ENCODE measurements at places on chromosomes 11 and 22. TPM values are rescaled to one million over a fixed set of nuclear protein-coding genes. Genes with fewer than 3 reads are reported as not detected.

BTBD10 gene
- 39.5 TPM for total RNA-seq

TRIM34 gene
- total RNA-seq, result 6.4 TPM

PLEKHB1 gene
- 1.0 TPM for total RNA-seq

TRIM49 gene
- total RNA-seq, result not detected

NNMT gene
- 61.5 TPM for total RNA-seq

PPME1 gene
- total RNA-seq, result 27.1 TPM

MRGPRX3 gene
- total RNA-seq, result not detected

SMIM35 gene
- total RNA-seq, result under 0.01 TPM

CTSW gene
- total RNA-seq, result 0.75 TPM

TMEM184B gene
- total RNA-seq, result 19.9 TPM

DSCAML1 gene
- total RNA-seq, result 0.80 TPM

TCF20 gene
- total RNA-seq, result 13.7 TPM

MS4A7 gene
- 7.4 TPM for total RNA-seq

HORMAD2 gene
- not detected for total RNA-seq

KIRREL3 gene
- 0.27 TPM for total RNA-seq

RIMBP3B gene
- total RNA-seq, result 0.18 TPM

NAV2 gene
- total RNA-seq, result 25.7 TPM

GALR3 gene
- not detected for total RNA-seq

LAYN gene
- 9.8 TPM for total RNA-seq

BIK gene
- 0.18 TPM for total RNA-seq

SLC22A12 gene
- not detected for total RNA-seq

ADAMTS15 gene
- total RNA-seq, result 17.8 TPM

PRR14L gene
- 12.4 TPM for total RNA-seq

ARHGEF17 gene
- 23.8 TPM for total RNA-seq

CASP5 gene
- total RNA-seq, result 0.09 TPM

NXPE4 gene
- total RNA-seq, result not detected

HOATZ gene
- total RNA-seq, result not detected

CATSPER1 gene
- total RNA-seq, result 0.09 TPM

TSPAN18 gene
- total RNA-seq, result 15.2 TPM

DNAJB7 gene
- total RNA-seq, result not detected

CCDC87 gene
- total RNA-seq, result 0.09 TPM

FAM227A gene
- 1.1 TPM for total RNA-seq
